Caco-2 (cell line): ENCODE measurements at places on chromosomes 1 and 21. TPM values are rescaled to one million over a fixed set of nuclear protein-coding genes. Genes with fewer than 3 reads are reported as not detected.

- no peak overlapping the region for H3K27ac ChIP-seq
- H3K36me3 ChIP-seq = no peaks in the 10 kb centered on the region
- no peaks in the 10 kb centered on the region for H3K27me3 ChIP-seq
Observed at GRCh38 chr1:1899266-1899966, 8.5 kb upstream of the GNB1 start.

- peaks cover 4% of the 10 kb centered on the region for H3K4me1 ChIP-seq
- DNase-seq = peak; percentile 48
- peak overlapping the region; percentile 24 for H3K27ac ChIP-seq
Observed at GRCh38 chr1:96632045-96632664, 89.4 kb upstream of the PTBP2 start.

DNA sequence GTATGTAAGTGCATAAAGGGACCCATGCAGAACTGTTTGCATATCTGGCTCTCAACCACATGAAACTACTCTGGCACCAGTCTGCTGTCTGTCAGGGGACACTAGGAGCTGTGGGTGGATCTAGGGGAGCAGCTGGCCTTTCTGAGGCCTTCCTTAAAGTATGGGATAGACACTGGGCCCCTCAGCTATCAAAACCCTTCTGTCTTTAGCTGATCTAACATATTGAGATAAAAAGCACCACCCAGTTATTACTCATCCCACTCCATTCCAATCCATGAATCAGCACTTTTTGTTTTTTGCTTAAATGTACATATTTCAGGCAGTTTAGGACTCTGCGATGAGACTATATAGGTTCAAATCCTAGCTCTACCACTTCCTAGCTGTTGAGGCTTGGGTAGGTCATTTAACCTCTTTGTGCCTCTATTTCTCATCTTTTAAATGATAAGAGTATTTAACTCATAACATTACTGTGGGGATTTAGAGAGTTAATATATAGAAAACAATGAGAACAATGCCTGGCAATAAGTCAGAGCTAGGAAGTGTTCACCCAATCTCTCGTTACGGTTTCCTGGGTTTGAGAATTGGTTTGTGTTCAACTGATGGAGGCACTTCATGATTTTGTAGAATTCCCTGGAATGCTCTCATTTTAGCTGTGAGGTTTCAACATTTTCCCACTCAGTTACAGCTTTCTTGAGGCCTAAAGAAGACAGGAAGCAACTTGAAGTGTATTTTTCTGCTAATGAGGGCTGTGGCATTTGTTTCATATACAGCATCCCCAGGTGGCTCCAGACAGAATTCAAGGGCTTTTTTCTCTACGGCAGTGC, 68.9 kb downstream of the LRIG2 start:
- peak overlapping the region; percentile 68 for H3K27ac ChIP-seq
- no peak for DNase-seq
- no peak overlapping the region for H3K4me3 ChIP-seq
- no peaks in the 10 kb centered on the region for H3K36me3 ChIP-seq
- H3K27me3 ChIP-seq = no peaks in the 10 kb centered on the region

DNA sequence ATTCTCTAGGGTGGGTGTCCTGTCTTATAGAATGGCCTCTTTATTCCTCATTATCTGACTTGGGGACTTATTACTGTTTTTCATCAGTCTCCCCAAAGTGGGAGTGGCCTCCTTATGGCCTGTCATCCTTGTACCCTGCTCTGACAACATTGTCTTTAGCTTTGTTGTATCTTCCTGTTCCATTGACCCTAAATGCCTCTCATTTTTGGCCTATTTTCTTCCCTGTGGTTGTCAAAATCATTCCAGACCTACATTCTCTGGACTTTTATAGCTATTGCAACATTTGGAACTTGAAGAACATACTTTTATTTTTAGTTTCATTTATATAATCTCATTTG, 9.7 kb downstream of the SFT2D2 start:
- H3K27ac ChIP-seq = peak overlapping the region; percentile 44
- H3K4me1 ChIP-seq = peaks cover 31% of the 10 kb centered on the region
- H3K36me3 ChIP-seq = peaks cover 3% of the 10 kb centered on the region; the same call in 1 of the 2 replicates

GRCh38 chr1:95854457-95854856, 620.4 kb downstream of the RWDD3 start:
- H3K4me3 ChIP-seq = no peak overlapping the region
- H3K36me3 ChIP-seq = no peaks in the 10 kb centered on the region
- H3K27me3 ChIP-seq = no peaks in the 10 kb centered on the region
- H3K4me1 ChIP-seq = no peaks in the 10 kb centered on the region
- no peak overlapping the region for H3K27ac ChIP-seq
- no peak for DNase-seq

Gene WNT4
- 0.21 and 0.79 TPM in 2 replicates for total RNA-seq

Gene DCST1
- total RNA-seq = 0.32 TPM in 1 of 2 replicates, not detected in the other

Gene SMYD2
- total RNA-seq = 161 and 182 TPM in 2 replicates

Gene CFHR1
- not detected in 2 replicates for total RNA-seq

Gene CYYR1
- total RNA-seq = not detected in 2 replicates

Gene CD52
- total RNA-seq = not detected in 2 replicates
